Stimulated activated effector memory CD8-positive, alpha-beta T cell treated with anti-CD3 and anti-CD28 coated beads, Interleukin-12 subunit alpha, Interleukin-12 subunit beta, amount 100 ng/mL, for 72 hours (primary cell): ENCODE measurements at places on chromosomes 2 and 18.

DNA sequence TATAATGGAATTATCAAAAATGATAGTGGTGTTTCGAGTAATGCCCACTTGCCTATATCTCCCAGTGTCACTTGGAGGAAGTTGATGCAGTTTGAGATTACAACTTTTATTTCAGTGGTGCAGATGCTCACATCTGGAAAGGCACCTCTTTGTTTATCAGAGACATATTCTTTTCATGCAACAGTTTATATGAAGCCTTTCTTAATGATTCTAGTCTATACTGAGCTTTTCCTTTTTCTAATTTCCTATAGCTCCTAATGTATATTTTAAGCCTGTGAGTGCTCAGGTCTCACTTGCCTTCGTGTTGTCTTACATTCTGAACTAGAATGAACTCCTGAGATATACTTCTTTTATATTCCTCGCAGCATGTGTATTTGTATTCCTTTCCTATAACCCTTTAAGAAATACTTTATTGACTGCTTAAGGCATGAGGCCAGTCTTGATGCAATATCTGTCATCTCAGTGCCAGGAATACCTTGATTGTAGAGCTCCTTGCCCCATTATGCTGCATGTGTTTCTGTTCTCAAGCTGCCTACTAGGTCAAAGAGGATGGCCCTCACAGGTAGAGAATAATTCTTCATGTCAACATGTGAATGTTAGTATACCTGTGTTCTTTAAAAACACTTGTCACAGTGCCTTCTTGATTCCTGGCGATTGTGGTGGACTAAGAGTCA is 52.6 kb downstream of the VRK2 start:
- no peak for DNase-seq

- no peak for DNase-seq
These were observed 830.8 kb upstream of the SLC39A10 start for GRCh38 chr2:194826241-194826640.

GRCh38 chr18:56676639-56677038 is 25.5 kb downstream of the WDR7 start:
- no peak for DNase-seq

DNA sequence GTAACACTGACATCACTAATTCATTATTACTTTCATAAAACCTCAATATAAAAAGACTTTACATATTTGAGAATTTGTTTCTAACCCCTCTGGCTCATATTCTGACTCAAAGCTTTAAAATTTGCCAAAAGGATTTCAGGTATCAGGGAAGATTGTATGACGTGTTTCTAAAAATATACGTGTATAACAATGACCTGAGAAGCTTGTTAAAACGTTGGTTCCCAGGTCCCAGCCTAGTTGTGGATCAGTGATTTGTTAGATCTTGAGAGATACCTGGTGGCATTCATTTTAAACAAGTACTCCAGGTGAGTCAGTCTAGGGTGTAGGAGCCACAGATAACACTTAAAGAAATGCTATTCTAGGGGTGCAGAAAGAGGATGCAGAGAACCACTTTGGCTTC is 1096.8 kb upstream of the NXPH2 start:
- DNase-seq: no peak

DNA sequence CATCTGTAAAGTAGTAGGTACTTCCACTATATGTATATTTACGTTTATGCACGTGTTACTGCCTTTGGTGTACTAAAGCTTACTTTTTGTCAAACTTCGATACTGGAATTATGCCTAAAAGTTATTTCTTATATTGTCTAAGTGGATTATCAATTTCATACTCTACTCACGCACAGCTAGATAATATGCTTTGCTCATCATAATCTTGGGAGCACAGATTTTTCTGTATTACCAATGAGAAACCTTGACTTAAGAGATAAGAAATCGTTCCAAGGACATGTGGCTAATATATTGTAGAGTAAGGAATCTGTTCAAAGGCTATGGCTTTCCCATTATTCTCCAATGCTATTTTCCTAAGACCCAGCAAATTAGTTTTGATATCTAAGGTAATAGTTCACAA is 6.5 kb downstream of the HSPE1 start:
- DNase-seq: no peak

DNA sequence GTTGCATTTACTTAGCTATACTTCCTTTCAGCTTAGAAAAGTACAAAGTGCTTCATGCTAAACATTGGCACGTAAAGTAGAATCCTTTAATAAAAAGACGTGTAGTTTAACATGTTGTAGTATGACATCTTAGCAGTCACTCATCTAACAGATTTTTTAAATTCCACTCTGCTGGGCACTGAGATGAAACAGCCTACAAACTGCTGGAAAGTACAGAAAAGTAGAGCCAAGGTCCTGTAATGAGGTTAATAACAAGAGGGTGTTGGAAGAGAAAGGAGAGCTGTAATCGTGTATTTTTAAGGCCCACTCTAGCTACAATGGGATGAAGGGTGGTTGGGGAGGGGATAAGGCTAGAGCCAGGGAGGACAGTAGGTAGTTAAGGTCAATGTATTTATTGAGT is 10.7 kb downstream of the CD8A start:
- no peak for DNase-seq

- no peak for DNase-seq
These were observed 19.2 kb downstream of the DTNA start for GRCh38 chr18:34729264-34729663.

DNA sequence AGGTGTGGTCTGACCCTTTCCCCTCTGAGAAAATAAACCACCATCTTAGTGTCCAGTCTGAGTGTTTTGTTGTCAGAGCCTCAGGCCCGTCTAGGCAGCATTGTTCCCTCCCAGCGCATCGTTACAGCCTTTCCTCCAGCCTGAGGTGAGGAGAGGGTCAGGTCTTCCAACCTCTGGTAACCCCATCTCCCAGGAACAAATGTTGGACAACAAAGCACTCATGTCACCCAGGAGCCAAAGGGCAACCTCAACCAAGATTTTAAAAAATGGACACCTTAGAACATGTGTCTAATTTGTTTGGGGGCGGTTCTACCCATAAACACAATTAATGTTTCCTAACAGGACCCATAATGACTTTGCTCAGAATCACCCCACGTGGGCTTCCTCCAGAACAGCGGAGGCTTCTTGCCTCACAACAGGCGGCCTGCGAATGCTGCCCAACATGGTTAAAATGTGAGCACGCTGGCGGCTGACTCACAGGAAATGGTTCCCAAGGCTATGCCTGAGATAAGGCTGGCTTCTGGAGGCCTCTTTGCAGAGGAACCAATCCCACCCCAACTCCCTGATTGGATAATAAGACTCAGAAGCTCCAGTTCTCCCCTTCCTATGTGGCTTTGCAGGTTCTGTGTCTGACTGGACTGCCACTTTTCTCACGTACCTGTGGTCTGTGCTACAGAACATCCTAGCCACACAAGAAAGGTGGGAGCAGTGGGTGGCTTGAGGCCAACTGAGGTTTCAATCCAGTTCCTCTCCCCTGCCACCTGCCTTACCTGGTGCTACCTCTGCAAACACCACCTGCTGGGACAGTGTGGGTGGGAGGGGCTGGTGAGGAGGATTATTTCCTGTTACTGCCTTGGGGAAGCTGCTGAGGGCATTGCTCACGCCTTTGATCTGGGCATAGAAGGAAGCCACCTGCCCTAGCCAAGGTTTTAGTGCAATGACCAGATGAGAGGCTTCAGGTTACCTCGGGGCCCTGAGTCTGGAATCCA is 108.8 kb downstream of the B3GNT2 start:
- DNase-seq: peak; percentile 18

DNA sequence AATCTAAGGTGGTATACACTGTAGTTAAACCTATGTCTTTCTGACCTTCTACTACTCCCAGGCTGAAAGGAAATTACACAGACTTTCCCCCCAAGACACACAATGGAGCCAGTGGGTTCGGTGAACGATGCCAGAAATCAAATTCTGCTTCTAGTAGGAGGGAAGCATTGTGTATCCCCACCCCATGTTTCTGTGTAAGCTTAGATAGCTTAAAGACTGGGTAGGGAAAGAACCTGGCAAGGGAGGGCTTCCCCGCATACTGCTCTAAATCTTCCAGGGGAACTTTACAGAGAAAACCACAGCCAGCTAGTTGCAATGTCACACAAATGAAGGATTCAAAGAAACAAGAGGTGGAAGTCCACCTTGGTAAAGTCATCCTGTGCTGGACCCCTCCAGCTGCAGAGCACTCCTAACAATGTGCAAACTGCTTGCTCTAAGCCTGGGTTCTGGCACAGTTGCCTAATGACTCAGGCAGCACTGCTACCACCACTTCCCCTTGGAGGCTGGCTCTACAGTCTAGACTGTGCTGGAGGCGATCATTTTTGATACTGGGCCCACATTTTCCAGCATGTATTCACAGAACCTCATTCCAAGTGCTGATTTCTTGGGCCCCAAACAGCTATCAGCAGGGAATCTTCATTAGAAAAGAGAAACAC is 47.5 kb downstream of the TRIB2 start:
- no peak for DNase-seq

DNA sequence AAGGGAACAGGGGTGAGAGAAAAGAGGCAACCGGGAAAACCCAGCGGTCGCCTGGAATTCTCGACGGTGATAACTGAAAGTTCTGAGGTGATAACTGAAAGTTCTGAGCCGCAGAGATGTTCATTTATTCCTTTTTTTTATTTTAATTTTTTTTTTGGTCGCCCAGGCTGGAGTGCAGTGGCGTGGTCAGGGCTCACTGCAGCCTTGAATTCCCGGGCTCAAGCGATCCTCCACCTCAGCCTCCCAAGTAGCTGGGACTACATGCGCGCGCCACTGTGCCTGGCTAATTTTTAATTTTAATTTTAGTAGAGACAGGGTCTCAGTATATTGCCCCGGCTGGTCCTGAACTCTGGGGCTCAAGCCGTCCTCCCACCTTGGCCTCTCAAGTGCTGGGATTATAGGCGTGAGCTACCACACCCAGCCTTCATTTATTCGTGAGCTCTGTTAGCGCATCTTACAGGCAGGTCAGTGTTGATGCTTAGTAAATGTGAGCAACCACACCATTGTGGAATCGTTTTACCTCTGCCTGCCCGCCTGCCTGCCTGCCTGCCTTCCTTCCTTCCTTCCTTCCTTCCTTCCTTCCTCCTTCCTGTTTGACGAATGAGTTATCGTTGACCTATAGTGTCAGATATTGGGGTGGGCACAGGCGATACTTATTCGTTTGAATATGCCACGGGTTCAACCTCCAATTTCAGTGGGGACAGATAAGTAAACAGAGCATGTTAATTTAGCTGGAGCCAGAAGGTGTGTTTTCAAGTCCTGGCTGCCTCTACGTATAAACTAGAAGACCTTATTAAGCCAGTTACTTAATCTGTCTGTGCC is 557 bp upstream of the E2F6 start:
- no peak for DNase-seq

GRCh38 chr18:62977512-62977911 is 262.2 kb downstream of the PHLPP1 start:
- DNase-seq: no peak

- DNase-seq: no peak
These were observed 7.6 kb upstream of the C18orf32 start for GRCh38 chr18:49494660-49495059.

GRCh38 chr2:106812383-106812782 is 73.6 kb downstream of the ST6GAL2 start:
- DNase-seq: no peak

- no peak for DNase-seq
These were observed 395.1 kb downstream of the FBXO15 start for GRCh38 chr18:73752546-73752945.

- DNase-seq: no peak
These were observed 110.6 kb downstream of the MYCN start for GRCh38 chr2:16050908-16051489.

GRCh38 chr2:13696601-13697000 is 935.9 kb upstream of the LRATD1 start:
- DNase-seq: no peak

- no peak for DNase-seq
These were observed 41.1 kb upstream of the OTX1 start for GRCh38 chr2:63009490-63009889.

GRCh38 chr2:98241592-98241991 is 104.7 kb upstream of the CNGA3 start:
- DNase-seq: no peak

GRCh38 chr2:143254110-143254509 is 124.9 kb downstream of the ARHGAP15 start:
- no peak for DNase-seq

- DNase-seq: no peak
These were observed 107.3 kb upstream of the SLC8A1 start for GRCh38 chr2:40559175-40559574.

DNA sequence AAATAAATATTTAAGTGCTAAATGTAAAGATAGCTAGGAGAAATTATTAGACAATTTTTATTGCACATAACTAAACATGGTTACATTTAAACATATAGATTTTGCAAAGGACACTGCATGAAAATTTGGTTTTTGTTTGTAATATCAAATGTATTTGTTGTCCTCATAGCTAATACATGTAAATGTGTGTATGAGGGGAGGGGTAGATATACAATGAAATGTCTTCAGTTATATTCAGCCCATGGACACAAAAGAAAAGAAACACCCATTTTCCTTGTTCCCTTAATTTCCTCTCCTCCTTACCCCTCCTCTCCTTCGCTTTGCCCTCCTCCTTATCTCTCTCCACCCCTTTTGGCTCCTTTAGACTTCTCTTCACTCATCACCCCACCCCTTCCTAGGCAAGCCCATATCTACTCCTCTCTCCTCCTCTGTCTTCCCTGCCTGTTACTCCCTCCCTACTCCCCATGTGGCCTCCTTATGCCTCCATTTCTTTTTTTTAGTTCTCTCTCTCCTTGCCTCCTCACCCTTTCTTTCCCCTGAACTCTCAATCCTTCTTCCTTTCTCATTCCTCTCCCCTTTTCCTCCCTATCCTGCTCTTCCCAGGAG is 1.4 kb downstream of the COL3A1 start:
- no peak for DNase-seq

DNA sequence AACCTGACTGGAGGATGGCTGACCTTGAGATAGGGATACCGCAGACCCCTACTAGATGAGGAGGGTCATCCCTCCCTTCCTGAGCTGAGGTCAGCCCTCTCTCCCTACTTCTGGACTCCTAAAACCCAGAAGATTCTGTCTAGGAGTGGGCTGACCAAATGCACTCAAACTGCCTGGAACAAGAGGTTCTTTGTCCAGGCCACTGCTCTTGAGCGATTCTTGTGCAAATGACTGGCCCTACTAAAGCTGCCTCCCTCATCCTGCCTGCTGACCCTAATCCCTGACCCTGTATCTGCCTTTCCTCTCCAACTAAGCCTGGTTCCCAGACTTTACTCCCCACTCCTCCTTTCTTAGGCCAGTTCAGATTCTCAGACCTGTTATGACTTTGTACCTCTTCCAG is 56.2 kb downstream of the EFR3B start:
- no peak for DNase-seq

DNA sequence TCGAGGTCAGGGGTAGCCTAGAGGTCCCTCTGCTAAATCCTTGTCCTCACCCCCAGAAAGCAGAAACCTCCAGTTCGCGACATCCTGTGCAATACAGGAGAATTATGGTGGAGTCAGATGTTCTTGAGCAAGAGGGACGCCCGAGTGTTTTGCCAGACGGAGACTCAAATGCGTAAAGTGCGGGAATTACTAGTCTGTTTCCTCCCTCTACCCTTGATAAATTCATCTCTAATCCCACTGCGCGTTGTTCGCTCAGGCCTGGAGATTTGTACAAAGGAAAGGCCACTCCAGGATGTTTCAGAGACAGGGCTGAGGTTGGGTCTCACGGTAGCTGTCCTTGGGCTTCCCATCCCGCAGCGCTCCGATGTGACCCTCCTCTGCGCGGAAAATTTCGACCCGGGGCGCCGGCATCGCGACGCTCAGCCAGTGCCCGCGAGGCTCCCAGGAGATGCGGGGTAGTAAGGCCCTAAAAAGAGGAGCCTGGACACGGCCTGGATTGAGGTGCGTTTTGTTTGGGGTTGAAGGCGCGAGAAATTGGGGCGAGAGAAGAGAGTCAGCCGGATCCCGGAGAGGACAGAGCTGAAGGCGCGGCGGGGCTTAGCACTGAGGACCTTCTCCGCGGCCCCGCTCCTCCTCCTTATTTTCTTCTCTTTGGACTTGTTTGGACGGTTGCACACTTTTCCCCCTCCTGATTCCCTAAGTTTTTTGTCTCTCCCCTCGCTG is 2.6 kb upstream of the NEUROD1 start:
- no peak for DNase-seq
